Osteocyte (in vitro differentiated cells): ENCODE measurements at places on chromosomes 7 and 10. TPM values are rescaled to one million over a fixed set of nuclear protein-coding genes. Genes with fewer than 3 reads are reported as not detected.
A peak's percentile ranks its signal among the peaks of the same experiment; 100 is the strongest.

DNA sequence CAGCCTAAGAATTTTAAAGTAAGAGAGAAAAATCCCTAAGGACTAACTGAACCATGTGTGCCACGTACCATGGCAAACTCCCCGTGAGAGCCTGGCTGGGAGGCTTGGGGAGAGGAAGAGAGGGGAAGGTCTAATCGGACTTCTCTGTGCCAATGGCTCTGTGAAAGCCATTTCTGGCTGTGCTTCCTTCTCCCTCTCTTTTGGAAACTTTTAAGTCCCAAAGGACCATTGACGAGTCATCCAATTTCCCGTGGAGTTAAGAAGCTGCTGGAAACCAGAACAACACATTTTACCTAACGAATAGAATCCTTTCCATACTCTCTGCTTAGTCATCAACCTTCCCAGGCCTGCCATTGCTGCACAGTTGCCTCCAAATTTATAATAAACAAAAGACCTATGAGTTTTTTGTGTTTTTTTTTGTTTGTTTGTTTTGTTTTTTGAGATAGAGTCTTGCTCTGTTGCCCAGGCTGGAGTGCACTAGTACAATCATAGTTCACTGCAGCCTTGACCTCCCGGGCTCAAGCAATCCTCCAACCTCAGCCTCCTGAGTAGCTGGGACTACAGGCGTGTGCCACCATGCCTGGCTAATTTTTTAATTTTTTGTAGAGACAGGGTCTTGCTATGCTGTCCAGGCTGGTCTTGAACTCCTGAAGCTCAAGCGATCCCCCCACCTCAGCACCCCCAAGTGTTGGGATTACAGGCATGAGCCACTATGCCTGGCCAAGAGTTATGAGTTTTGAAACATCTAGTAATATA, 13.2 kb downstream of the LAMB1 start:
- H3K36me3 ChIP-seq: peaks cover 80% of the 10 kb centered on the region
- H3K4me1 ChIP-seq: peaks cover 57% of the 10 kb centered on the region

DNA sequence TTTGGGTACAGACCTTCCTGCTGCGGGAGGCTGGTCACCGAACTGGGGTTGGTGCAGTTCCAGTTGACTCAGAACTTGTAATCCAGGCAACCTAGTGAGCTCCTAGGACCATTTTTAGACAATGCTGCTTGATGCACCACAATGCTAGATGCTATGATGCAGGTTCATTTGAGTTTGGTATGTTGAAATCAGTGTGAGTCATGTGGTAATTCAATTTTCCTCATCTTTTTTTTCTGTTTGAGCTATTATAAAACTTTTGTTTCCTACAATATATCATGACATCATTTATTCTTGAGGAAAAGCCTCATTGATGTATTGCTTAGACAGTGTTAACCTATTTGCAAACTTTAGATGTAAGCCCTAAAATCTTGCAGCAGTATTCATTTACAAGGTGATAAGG, 40.9 kb upstream of the MTPN start:
- no peaks in the 10 kb centered on the region for H3K4me1 ChIP-seq
- H3K27ac ChIP-seq: no peak overlapping the region
- H3K4me3 ChIP-seq: no peak overlapping the region
- peaks cover 41% of the 10 kb centered on the region for H3K27me3 ChIP-seq

GRCh38 chr10:8316284-8316683, 261.8 kb downstream of the GATA3 start:
- H3K4me3 ChIP-seq: no peak overlapping the region
- H3K27ac ChIP-seq: no peak overlapping the region
- H3K4me1 ChIP-seq: no peaks in the 10 kb centered on the region
- no peak for DNase-seq
- no peaks in the 10 kb centered on the region for H3K27me3 ChIP-seq

GRCh38 chr7:12207046-12207445, 4.0 kb upstream of the TMEM106B start:
- no peak overlapping the region for H3K4me3 ChIP-seq
- peaks cover 45% of the 10 kb centered on the region for H3K27me3 ChIP-seq
- no peak overlapping the region for H3K27ac ChIP-seq
- H3K4me1 ChIP-seq: peaks cover 8% of the 10 kb centered on the region
- no peak for DNase-seq

GRCh38 chr7:1040790-1041189, 3.6 kb upstream of the GPR146 start:
- DNase-seq: no peak
- H3K27ac ChIP-seq: peak overlapping the region; percentile 85
- H3K36me3 ChIP-seq: no peaks in the 10 kb centered on the region
- H3K4me3 ChIP-seq: peak overlapping the region; percentile 67

DNA sequence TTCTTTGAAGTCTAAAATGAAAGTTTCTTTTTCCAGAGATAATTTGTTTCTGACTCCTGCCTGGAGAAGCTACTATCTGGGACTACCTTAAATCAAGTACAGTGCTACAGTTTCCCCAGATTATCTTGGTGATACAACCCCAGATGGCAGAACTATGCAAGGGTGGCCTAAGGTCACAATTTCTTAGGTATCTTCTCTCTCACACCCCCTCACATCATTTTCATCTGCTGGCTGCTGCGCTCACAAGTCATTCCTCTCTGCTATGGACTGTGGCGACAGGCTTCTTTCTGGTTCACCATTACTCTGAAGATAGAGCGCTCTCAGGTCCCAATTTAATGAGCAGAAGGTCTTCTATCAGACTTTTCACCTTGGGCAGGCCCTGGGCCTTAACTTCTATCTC, 9.1 kb upstream of the PRPS1L1 start:
- no peaks in the 10 kb centered on the region for H3K27me3 ChIP-seq
- no peak overlapping the region for H3K4me3 ChIP-seq
- DNase-seq: no peak

GRCh38 chr10:91201213-91201996, 19.1 kb upstream of the PCGF5 start:
- DNase-seq: no peak
- H3K27ac ChIP-seq: no peak overlapping the region
- H3K4me1 ChIP-seq: peaks cover 26% of the 10 kb centered on the region
- no peak overlapping the region for H3K4me3 ChIP-seq
- H3K27me3 ChIP-seq: no peaks in the 10 kb centered on the region

ELFN1 gene
- 0.62 and 0.73 TPM in 2 replicates for total RNA-seq
